ENCODE measurements at places on chromosomes 5 and 9.
A peak's percentile ranks its signal among the peaks of the same experiment; 100 is the strongest.

- DNase-seq, result no peak
Observed at GRCh38 chr9:112371060-112371459, 8.8 kb upstream of the HSDL2 start.

GRCh38 chr9:106587042-106587441 is 275.9 kb upstream of the ZNF462 start:
- DNase-seq, result no peak

GRCh38 chr9:73131461-73131860 is 20.2 kb upstream of the ANXA1 start:
- DNase-seq, result no peak

DNA sequence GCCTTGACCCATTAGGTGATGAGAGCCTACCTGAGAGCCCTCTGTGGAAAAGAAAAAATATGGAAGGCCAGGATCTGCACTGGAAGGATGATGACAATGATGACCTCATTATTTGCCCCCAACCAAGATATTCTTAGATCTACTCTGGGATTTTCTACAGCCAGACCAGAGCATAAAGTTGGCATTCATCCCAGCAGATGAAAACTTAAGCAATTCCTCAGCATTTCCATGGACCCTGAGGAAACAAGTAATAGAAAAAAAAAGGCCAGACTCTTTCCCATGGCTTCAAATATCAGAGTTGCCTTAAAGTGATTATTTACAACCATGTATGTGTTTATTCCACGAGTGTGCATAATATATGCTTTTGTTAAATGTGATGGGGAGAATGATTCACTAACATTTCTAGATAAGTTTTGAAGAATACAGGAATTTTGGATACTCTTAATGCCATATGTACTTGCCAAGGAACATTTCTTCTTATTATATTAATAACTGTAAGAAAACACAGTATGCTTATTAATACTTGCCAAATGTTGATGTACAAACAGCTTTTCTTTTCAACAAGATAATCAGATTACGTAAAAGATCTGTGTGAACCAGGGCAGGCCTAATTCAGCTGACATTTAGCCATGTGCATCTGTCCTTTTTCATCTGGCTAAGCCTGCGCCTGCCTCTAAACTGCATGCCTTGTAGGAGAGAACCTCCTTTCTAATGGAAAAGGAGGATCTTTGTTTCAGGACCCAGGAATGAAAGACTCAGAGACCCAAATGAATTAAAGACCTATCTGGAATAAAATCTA is 94.8 kb downstream of the ARRDC3 start:
- DNase-seq, result peak; percentile 92

DNA sequence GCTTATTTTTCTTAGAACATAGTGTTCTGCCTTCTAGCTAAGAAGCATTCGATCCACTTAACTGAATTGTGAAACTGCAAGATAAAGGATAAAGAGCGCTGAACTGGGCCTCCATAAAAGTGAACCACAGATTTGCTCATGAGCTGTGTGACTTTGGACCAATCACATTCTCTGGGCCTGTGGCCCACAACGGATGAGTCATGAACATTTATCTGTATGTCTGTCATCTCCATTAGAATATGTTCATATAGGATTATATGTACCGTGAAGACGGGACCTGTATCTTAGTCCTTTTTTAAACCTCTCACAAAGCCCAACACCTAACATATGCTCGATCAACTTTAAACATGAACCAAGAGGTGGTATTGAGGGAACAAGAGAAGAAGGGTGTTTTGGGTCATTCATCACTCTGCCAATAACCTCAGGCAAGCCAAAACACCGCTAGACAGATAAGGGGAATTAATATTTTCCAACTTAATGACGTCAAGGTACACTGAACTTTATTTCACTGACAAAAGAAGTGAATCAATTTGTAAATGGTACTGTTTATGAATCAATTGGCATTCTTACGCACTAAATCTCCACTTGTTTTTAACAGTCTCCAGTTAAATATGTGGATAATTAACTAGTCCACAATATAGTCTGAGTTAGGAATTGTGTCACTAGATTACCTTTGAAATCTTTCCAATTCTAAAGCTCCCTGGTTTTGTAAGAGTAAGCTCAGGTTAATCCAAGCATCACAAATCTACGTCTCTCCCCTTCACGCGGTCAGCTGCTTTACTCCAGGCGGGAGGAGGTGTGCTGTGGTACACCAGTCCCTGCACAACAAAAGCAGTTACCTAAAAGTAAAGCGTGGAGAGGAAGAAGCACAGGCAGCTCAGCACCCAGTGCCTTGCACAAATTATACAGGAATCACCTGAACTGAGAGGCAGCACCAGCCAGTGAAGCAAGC is 1.6 kb downstream of the TMEM245 start:
- DNase-seq, result peak; percentile 95

GRCh38 chr9:73613092-73613701 is 461.5 kb downstream of the ANXA1 start:
- DNase-seq, result peak; percentile 71

DNA sequence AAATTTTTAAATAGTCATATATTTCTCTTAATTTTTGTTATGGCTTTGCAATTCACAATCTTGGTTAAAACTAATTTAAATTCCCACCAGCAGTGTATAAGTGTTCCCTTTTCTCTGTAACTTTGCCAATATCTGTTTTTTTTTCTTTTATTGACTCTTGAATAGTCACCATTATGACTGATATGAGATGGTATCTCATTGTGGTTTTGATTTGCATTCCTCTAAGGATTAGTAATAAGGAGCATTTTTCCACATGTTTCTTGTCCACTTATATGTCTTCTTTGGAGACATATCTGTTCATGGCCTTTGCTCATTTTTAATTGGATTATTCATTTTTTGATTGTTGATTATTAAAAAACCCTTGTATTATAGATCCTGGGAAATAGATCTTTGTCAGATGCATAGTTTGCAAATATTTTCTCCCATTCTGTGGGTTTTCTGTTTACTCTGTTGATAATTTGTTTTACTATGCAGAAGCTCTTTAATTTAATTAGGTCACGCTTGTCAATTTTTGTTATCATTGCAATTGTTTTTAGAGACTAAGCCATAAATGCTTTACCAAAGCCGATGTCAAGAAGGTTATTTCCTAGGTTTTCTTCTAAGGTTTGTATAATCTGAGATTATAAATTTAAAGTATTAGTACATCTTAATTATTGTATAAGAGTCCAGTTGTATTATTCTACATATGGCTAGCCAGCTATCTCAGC is 610.9 kb downstream of the CHSY3 start:
- peak; percentile 64 for DNase-seq

DNA sequence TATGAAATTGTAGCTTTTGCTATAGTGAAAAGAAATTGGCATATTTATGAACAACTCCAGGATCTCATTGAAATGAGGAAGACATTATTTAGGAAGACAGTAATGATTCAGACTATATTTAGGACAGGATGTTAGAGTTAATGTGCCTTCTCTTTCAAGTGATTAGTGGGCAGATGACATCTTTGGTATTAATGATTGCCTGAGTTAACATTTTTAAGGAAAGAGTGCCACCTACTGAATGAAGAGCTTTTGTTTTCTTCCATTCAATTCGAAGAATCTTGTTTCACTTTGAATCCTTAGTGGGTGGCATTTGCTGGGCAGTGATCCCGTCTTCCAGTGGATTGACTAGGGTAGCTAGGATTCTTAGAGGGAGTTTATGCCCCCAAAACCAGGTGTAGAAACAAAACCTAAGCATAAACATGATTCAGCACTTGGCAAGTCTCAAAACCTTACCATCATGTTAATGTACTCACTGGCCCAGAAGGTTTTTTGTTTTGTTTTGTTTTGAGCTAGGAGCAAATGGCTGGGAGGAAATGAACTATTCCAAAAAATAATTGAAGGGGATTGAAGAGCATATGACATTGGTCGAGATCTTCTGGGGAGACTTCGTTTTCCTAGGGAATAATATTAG is 23.2 kb downstream of the MAP3K1 start:
- DNase-seq, result peak; percentile 79

DNA sequence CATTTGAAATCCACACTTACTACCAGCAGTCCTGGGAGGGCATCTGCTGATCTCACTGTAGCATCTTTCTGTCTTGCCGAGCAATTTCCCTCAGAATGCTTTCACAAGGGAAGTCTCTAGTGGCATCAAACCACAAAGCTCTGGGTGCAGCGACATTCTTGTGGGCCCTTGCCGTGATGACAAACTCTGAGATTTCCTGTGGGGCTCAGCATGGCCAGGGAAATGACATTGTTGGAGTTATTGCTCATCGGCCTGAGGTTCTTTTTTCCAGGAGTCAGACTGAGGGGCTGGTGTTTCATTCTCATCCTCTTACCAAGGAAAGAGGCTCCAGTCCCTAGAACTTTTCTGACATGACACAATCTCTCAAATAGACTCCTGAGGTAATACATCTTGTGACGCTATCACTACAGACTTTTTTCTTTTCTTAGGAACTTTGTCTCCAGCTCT is 51.4 kb downstream of the PFDN1 start:
- DNase-seq, result peak; percentile 85

DNA sequence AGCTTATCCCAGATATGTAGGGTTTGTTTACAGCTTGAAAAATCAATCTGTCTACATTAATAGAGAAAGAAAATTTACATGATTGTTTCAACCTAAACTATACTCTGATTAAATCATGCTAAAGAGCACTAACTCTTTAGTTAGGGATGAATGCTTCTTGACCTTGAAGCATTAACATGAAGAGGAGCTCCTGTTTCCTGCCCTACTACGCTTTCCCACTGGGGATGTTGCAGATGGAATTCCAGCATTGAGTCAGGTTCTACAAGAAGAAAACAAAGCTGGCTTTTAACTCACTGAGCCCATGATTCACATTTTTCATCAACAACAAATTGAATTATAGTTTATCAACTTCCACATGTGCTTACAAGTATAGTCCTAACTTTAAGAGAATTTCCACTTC is 471.3 kb downstream of the TMEM232 start:
- no peak for DNase-seq

- no peak for DNase-seq
Observed at GRCh38 chr5:142780871-142781270, 10.7 kb downstream of the ARHGAP26 start.

GRCh38 chr5:14587150-14587549 is 5.6 kb downstream of the OTULINL start:
- DNase-seq, result no peak

DNA sequence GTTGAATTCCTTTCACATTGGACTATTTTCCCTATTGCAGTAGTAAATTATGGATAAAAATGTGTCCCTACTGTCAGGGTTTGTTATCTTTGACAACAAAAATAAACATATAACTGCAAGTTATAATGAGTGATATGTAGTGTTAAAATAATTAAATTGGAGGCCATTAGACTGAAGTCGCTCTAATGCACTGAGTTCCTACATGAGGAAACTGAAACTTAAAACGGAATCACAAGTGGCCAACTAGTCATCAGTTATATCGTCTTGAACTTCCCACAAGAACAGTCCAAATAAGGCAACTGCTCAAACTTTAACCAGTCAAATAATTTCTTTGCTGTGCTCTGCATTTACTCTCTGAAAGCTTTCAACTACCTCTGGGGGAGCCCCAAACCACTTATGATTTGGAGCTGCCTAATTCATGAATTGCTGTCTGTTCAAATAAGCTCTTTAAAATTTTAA is 2.1 kb upstream of the IFT74 start:
- DNase-seq, result peak; percentile 18

GRCh38 chr5:135715267-135716055 is 119.0 kb upstream of the SLC25A48 start:
- DNase-seq, result no peak

All from fibroblast of pulmonary artery (primary cell).